ENCODE measurements at places on chromosomes 7 and 10. TPM values are rescaled to one million over a fixed set of nuclear protein-coding genes. Genes with fewer than 3 reads are reported as not detected.

- H3K4me1 ChIP-seq = no peaks in the 10 kb centered on the region
- no peak overlapping the region for H3K4me3 ChIP-seq
- no peak overlapping the region for H3K27ac ChIP-seq
- no peak for DNase-seq
These were observed 724.0 kb upstream of the FZD8 start for GRCh38 chr10:36366065-36366464.

GRCh38 chr10:104065748-104066147, 19.9 kb downstream of the COL17A1 start:
- no peak for DNase-seq
- H3K36me3 ChIP-seq = no peaks in the 10 kb centered on the region
- H3K27ac ChIP-seq = no peak overlapping the region

GRCh38 chr10:93849593-93849992, 44.2 kb upstream of the SLC35G1 start:
- no peaks in the 10 kb centered on the region for H3K36me3 ChIP-seq
- DNase-seq = no peak
- no peak overlapping the region for H3K27ac ChIP-seq
- H3K27me3 ChIP-seq = peaks cover 22% of the 10 kb centered on the region
- H3K4me1 ChIP-seq = no peaks in the 10 kb centered on the region

- H3K27ac ChIP-seq = no peak overlapping the region
- H3K4me1 ChIP-seq = peaks cover 10% of the 10 kb centered on the region
- peaks cover 5% of the 10 kb centered on the region for H3K36me3 ChIP-seq
- H3K27me3 ChIP-seq = no peaks in the 10 kb centered on the region
- no peak overlapping the region for H3K4me3 ChIP-seq
These were observed 80.8 kb downstream of the NKX6-2 start for GRCh38 chr10:132705173-132705572.

DNA sequence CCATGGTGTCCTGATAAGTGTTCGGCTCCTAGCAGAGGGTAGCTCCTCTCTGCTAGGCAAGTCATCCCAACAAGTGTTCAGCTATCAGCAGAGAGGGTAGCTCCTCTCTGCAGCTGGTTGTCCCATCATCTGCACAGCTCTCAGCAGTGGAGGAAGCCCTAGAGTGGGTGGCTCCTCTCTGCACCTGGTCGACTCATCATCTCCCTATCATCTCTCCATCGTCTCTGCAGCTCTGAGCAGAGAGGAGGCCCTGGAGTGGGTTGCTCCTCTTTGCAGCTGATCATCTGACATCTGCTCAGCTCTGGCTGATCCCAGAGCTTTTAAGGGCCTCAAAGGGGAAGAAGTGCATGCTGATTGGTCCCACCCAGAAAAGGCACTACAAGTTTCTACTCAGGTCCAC, 199.9 kb upstream of the KMT2E start:
- H3K36me3 ChIP-seq = no peaks in the 10 kb centered on the region
- no peak overlapping the region for H3K4me3 ChIP-seq

DNA sequence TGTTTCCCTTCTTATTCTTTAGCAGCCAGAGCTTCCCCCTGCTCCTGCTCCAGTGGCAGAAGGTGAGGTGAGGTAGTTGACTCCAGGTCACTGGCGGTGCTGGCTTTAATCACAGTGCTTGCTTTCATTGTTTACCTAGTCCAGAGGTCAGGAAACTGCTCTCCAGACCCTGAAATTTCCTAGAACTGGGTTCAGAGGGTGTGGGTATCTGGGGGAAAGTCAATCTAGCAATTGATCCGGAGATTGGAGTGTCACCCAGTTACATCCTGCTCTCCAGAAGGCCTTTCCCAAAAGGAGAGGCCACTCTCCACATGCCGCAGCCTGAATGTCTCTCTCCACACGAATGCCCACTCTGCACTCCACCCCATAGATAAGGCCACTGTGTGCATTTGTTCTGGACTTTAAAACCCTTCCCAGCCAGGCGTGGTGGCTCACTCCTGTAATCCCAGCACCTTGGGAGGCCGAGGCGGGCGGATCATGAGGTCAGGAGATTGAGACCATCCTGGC, 2.1 kb upstream of the MBL2 start:
- H3K27ac ChIP-seq = no peak overlapping the region
- DNase-seq = no peak
- peaks cover 20% of the 10 kb centered on the region for H3K27me3 ChIP-seq
- H3K4me1 ChIP-seq = no peaks in the 10 kb centered on the region

GRCh38 chr10:132539894-132540293, 2.3 kb downstream of the INPP5A start:
- H3K4me3 ChIP-seq = no peak overlapping the region
- no peaks in the 10 kb centered on the region for H3K27me3 ChIP-seq
- H3K36me3 ChIP-seq = no peaks in the 10 kb centered on the region

DNA sequence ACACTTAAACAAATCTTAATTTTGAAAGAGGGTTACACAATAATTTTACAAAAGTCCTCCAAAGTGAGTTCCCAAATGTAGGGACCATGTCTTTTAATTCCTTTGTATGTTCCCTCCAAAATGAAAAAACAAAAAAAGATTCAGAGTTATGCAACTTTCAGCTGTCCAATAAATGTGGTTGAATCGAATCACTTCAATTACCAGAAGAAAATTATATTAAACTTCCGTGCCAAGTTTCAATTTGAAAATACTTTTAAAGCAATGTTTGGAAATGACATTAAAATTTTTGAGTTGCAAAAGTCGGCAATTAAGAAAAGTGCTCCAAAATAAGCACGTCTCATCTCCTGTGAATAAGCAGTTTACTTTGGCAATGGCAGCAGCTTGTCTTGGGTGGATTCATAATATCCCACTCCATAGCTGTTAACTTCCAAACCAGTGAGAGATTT, 60.3 kb upstream of the C1GALT1 start:
- DNase-seq = no peak
- H3K36me3 ChIP-seq = no peaks in the 10 kb centered on the region
- H3K4me3 ChIP-seq = no peak overlapping the region
- no peaks in the 10 kb centered on the region for H3K4me1 ChIP-seq
- no peak overlapping the region for H3K27ac ChIP-seq
- H3K27me3 ChIP-seq = no peaks in the 10 kb centered on the region

DNA sequence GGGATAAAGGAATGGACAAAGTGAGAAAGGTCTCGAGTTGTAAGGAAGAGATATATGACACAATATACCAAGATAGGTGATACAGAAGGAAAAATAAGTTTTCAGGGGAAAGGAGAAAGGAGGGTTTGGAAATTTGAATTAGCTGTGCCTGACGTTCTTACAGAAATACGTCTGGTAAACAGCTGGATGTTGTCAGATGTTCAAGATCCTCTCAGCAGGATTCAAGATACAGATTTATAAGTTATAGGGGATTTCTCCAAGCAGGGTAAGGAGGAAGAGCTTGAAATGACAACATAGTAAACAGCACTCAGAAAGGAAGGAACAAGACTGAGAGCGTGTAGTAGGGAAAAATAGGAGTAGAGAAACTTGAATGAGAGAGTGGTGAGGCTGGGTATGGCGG, 1184.1 kb downstream of the TYW1 start:
- no peak for DNase-seq
- H3K4me3 ChIP-seq = no peak overlapping the region
- no peaks in the 10 kb centered on the region for H3K36me3 ChIP-seq
- no peaks in the 10 kb centered on the region for H3K27me3 ChIP-seq
- no peak overlapping the region for H3K27ac ChIP-seq
- H3K4me1 ChIP-seq = no peaks in the 10 kb centered on the region

Gene LUC7L2
- total RNA-seq = 14.9 TPM

Gene OPN1SW
- not detected for total RNA-seq

Gene ACHE
- not detected for total RNA-seq

All from IMR-90 (cell line).